ENCODE measurements at places on chromosomes 1 and 21. TPM values are rescaled to one million over a fixed set of nuclear protein-coding genes. Genes with fewer than 3 reads are reported as not detected.

The ACKR1 gene
- total RNA-seq, result not detected

The PPM1J gene
- total RNA-seq, result 0.26 TPM

The CRB1 gene
- not detected for total RNA-seq

- H3K36me3 ChIP-seq, result peaks cover 32% of the 10 kb centered on the region
- H3K27me3 ChIP-seq, result no peaks in the 10 kb centered on the region
- no peak overlapping the region for H3K27ac ChIP-seq
- H3K4me3 ChIP-seq, result no peak overlapping the region
- H3K4me1 ChIP-seq, result peaks cover 35% of the 10 kb centered on the region
- no peak for DNase-seq
Measured at GRCh38 chr1:8541961-8542521, 224.1 kb downstream of the SLC45A1 start.

DNA sequence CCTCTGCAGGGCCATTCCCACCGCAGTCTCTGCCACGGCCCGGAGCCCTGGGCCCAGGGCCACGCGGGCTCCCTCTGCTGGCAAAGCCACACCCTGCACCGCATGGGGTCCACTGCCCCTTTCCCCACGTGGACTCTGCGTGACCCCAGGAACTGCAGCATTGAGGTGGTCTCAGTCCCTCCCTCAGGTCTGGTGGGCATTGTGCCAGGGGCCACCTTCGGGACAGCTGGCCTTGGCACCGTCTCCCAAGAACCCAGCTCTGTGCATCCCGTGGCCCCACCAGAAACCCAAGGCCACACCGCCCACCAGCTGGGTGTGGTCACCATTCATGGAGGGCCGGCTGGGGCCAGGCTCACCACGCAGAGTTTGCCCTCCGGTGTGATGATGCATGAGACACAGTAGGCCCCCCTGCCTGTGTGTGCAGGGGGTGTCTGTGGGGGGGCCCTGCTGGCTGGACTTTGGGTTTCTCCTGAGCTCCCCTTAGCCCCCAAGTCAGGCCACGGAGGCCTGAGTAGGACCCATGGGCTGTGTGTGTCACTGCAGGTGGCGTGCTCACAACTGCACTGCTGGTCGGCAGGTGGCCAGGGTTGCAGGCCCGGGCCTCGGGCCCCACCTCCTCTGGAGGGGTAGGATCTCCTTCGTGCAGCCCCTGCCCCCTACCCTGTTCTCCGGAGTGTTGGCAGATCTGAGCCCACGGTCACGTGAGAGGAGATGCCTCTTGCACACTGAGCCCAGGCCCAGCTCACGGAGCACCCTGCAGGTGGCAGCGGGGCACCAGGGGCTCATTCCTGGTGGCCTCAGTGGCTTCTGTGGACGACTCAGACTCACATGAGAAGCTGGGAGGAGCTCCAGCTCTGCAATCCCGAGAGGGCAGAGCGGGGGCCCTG is 5.8 kb downstream of the VWA1 start:
- H3K36me3 ChIP-seq, result no peaks in the 10 kb centered on the region
- peaks cover 5% of the 10 kb centered on the region for H3K27me3 ChIP-seq
- peaks cover 1% of the 10 kb centered on the region for H3K4me1 ChIP-seq
- H3K4me3 ChIP-seq, result no peak overlapping the region
- no peak overlapping the region for H3K27ac ChIP-seq
- DNase-seq, result peak; percentile 59

DNA sequence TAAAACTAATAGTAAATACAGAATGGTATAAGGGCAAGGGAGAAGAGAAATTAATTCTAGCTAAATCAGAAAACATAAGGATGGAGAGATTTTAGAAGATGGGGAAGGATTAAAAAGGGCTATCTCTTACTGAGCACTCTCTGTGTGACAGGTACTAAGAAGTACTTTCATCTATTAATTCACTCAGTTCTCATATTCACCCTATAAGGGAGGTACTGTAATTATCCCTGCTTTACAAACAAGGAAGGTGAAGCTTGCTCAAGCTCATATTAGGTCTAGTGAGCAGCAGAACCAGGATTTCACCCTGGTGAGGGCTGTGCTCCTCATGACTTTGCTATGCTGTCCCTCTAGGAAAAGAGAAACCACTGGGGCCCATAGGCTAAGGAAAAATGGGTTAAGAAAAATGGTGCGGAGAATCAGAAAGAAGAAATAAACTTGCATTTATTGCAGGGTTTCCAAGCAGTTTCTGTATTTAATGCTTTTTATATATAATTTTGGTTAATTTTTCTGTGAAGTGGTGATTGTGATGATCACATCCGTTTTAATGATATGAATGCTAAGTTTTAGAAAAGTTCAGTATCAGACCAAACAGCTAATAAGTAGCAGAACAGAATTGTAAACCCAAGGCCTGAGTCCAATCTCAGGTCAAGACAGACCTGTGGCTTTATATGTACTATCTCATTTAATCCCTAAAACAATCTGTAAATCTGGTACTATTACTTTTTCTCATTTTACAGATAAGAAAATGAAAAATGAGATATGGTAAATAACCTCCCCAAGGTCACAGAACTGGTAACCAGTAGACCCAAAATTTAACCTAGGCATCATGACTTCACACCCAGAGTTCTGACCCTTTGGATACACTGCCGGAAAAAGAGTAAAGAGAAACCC is 1.7 kb downstream of the PCNX2 start:
- H3K4me1 ChIP-seq, result peaks cover 34% of the 10 kb centered on the region
- no peak overlapping the region for H3K27ac ChIP-seq
- peak overlapping the region; percentile 79 for H3K4me3 ChIP-seq
- DNase-seq, result no peak
- H3K27me3 ChIP-seq, result no peaks in the 10 kb centered on the region

- H3K4me1 ChIP-seq, result peaks cover 6% of the 10 kb centered on the region
- no peaks in the 10 kb centered on the region for H3K27me3 ChIP-seq
- H3K27ac ChIP-seq, result no peak overlapping the region
- H3K36me3 ChIP-seq, result no peaks in the 10 kb centered on the region
- H3K4me3 ChIP-seq, result no peak overlapping the region
- DNase-seq, result no peak
Measured at GRCh38 chr1:45926330-45926729, 122.9 kb downstream of the MAST2 start.

DNA sequence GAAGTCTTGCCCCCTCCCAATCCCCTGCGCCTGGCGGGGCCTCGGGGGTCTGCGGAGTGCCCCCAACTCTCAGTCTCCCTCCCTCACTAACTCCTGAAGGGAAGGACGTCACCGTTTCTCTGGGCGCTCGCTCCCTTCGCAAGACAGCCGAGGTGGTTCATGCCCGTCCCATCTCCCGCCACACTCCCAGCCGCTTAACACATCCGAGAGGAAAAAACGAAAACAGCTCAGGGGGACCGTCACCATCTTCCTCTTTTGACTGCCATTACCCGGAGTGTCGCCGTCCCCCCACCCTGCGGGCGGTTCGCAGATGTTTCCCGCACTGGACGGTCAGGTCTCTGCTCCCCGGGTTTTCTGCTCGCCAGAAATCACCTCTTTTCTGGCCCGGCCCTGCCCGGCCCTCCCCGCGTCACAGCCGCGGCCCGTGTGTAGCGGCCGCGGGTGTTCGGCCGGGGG is 532 bp downstream of the ERO1B start:
- DNase-seq, result peak; percentile 57
- H3K4me3 ChIP-seq, result peak overlapping the region; percentile 89
- peaks cover 9% of the 10 kb centered on the region for H3K27me3 ChIP-seq
- H3K36me3 ChIP-seq, result peaks cover 4% of the 10 kb centered on the region
- peaks cover 40% of the 10 kb centered on the region for H3K4me1 ChIP-seq

- no peak for DNase-seq
- H3K4me1 ChIP-seq, result no peaks in the 10 kb centered on the region
- H3K27me3 ChIP-seq, result no peaks in the 10 kb centered on the region
- no peaks in the 10 kb centered on the region for H3K36me3 ChIP-seq
- no peak overlapping the region for H3K27ac ChIP-seq
- H3K4me3 ChIP-seq, result no peak overlapping the region
Measured at GRCh38 chr1:14648896-14649855, 50.7 kb downstream of the KAZN start.

Measured in activated CD8-positive, alpha-beta memory T cell treated with anti-CD3 and anti-CD28 coated beads, Interleukin-2, amount 10 ng/mL, durations not matched to agents 7 days and 5 days (primary cell).